ENCODE measurements at places on chromosomes 3 and 15. TPM values are rescaled to one million over a fixed set of nuclear protein-coding genes. Genes with fewer than 3 reads are reported as not detected.

DNA sequence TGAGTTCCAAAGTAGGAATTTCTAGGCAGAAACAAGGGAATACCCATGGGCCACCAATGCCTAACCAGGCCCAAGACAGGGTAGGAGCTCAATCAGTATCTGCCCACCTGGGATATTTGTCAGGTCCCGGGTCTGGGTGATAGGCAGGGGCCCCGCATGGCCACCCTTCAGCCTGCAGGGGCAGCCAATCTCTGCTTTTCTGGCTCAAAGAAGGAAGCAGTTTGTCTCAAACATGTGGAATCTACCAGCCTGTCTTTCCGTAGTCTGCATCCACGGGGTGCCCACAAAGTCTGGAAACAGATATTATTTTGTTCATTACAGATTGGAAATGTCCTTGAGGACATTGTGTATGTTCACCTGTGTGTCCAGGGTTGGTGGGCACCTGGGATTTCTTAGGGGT lies 56.2 kb downstream of the CEMIP start:
- DNase-seq = no peak

GRCh38 chr3:127787071-127787490 lies 35.2 kb downstream of the MGLL start:
- DNase-seq = no peak

- no peak for DNase-seq
Observed at GRCh38 chr3:23743141-23743784, 62.5 kb upstream of the UBE2E1 start.

- no peak for DNase-seq
Observed at GRCh38 chr3:172929451-172929850, 178.9 kb downstream of the ECT2 start.

GRCh38 chr3:153852355-153852754 lies 268.8 kb upstream of the ARHGEF26 start:
- DNase-seq = no peak

DNA sequence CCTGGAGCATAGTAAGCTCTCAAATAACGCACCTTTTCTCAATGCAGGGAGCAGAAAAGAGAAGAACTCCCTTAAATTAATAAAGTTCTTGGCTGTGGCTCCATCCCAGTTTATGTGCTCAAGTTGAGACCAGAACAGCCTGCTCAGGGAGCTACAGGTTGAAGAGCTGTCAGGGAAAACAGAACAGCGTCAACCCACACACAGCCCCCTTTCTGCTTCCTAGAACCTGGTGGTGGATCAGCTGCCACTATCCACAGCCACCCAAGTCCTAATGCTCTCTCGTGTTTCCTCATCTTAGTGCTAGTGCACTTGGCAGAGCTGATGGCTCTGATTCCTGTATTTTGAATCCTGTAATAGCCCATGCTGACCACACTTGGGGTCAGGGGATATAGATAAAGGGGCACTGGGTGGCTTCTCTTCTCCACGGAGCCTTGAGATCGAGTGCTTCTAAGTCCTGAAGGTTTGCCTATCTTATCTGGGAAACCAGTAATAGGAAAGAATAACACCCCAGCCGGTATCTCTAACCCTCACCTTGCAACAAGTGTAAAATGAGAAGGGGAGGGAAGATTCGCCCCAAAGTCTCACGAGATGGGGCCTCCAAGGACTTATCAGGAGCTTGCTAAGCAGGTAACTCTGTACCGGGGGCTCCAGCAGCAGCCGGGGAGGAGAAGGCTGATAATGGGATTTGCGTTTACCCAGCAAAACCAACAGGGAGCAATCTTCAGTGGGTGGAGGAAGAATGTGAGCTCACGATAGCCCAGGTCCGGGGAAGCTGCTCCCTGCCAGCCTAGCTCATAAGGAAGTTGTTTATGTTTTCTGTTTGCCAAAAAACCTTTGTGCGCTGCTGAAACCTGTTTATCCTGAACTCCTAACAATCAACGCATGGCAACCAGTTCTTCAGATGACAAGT lies 136.2 kb upstream of the ICE2 start:
- DNase-seq = no peak

DNA sequence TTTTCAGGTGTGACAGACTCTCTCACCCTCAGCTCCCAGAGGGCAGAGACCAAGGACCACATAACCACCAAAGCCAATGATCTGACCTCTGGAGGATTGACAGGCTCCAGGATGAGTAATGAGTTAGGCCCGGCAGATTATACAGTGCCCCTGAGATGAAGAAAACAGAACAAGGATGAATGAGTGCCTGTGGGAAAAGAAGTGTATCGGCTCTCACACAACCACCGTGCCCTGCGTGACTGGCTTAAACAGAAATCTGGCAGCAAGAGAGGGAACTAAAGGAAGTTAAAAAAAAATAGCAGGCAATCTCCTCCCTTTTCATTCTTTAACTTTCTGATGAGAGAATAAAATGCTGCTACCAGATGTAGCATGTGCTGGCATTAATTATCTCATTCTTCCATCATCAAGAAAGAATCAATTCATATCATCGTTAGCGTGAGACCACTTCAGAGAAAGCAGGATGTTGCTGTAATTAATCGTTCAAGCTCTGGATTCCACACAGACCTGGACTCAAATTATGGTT lies 227.5 kb upstream of the COL8A1 start:
- DNase-seq = no peak

GRCh38 chr3:63896332-63897030 lies 15.7 kb downstream of the SCAANT1 start:
- DNase-seq = no peak

The LDHAL6B gene
- 0.09 TPM for polyA plus RNA-seq
